ENCODE measurements at places on chromosomes 2 and 18.

GRCh38 chr2:112168422-112169124 is 30.4 kb downstream of the FBLN7 start:
- no peak for DNase-seq

DNA sequence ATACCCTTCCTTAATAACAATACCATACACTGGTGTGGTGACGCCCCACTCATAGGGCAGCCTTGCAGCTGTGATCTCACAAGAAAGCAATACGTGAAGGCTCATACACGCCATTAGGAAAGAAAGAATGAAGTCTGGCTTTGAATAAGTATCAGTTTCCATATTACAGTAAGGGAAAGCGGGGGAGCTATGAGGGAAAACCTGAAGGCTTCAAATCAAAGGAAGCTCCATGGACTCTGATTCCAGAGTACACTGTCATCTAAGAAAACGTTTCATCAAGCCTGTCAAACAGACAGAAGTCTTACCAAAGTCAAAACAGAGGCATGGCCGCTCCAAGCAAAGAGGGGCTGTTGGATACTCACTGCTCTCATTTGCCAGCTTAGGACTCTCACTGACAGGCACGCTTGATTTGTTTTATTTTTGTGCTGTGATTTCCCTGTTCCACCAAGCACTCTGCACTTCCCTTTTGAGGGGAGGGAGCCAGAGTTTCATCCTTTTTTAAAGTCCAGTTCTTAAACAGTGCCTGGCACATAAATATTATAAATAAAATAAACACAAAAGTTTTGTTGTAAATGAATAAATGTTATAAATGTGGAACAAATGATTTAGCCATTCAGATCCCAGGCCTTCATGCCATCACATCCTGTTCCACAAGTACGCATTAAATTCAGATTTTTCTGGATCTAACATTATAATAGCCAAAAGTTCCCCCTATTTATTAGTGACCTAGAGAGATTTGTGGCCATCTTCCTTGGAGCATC is 221.2 kb downstream of the PIEZO2 start:
- DNase-seq = no peak

DNA sequence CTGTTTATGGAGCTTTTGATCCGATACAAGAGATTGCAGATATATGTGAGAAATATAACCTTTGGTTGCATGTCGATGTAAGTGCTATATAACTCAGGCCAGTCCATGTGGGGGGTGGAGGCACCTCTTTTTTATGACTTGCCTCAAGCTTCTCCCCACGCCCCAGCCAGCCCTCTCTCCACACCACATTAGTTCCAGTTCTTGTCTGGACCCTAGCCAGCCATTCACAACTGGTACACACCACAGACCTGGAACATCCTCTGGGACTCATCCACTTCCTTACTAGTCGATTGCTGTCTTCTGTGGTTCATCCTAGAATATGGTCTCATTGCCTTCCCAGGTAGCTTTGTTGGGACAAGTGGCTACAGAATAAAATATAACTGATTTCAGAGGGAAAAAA is 31.0 kb downstream of the GAD1 start:
- DNase-seq = no peak

GRCh38 chr2:204205538-204205937 is 269.0 kb downstream of the ICOS start:
- DNase-seq = no peak

- no peak for DNase-seq
Measured at GRCh38 chr2:101388232-101388631, 929 bp upstream of the CREG2 start.

DNA sequence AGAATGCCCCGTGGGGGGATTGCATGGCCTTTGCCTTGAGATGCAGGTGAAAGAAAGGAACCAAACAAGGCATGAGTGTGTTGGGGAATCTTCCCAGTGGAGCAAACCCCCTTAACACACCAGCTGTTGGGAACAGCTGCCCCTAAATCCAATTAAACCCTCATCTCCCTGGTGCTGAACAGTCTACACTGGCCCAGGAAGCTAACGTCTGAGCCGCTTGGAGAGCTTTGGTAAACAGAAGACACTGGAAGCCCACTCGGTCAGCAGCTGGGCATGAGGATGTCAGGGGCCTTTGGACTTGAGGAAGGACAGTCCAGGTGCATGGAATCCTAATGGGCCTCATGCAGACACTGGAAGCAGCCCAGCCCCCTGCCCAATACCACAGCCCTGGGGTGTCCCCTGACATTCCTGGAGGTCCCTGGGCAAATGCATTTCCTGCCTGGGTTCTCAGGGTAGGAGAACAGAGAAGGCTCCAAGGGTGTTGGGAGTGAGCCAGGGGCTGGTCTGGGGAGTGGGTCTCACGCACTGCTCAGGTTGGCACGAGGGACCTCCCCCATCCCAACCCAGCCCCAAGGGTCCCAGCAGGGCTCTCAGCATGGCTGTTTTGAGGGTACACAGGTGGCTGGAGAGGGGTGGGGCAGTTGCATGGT is 37.7 kb downstream of the GBX2 start:
- DNase-seq = no peak
